RCC 7860 (cell line): ENCODE measurements at places on chromosomes 2 and 18.

GRCh38 chr18:58287353-58288274, 243.6 kb downstream of the NEDD4L start:
- DNase-seq, result no peak

- DNase-seq, result no peak
Observed at GRCh38 chr2:177445200-177445599, 52.6 kb downstream of the AGPS start.

- DNase-seq, result no peak
Observed at GRCh38 chr2:88639865-88640264, 12.6 kb upstream of the EIF2AK3 start.

DNA sequence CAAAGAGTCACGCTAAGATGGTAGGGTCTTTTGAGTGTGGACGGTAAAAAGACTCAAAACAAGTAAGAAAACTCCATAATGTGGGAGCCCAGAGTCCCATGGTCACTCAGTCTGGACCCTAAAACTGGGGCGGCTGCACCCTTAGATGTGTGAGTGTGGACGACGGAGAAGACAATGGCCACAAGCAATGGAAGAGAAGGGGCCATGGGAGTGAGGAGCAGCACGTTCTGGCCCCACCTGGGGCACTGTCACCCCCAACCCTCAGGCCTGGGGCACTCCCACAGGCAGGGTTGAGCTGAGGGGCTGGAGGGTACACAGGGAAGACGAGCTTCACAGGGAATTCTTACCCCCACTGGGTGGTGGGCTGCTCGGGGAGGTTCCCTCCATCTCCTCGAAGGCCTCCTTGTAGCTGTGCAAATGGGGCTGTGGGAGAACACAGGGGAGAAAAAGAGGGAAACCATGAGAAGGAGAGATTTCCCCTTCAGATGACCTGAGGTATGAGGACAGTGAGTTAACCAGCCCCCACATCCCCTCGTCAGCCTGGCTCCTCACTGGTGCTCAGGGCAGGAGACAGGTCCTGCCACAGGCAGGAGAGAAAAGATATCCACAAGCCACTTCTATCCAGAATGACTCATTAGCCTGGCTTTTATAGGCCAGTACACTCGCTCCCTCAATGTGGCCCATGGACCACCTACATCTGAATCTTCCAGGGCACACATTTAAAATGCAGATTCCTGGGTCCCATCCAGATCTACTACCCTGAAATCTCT, 167.9 kb downstream of the TNS1 start:
- DNase-seq, result no peak

DNA sequence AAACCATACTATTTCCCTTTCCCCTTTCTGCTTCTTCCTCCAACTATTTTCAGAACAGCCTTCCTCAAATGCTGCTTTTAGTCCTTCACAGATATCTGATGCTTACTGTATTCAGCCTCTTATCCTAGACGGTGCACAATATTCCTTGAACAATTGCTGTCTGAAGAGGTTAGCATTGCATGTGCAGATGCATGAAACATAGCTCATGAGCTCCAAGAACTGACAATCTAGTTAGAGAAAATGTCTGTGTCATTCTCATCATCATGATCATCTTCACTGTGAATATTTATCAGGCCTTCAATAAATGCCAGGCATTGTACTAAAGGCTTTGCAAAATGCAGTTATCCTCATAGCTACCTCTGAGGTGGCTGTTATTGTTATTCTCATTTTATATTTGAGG, 190.7 kb downstream of the DNER start:
- no peak for DNase-seq

DNA sequence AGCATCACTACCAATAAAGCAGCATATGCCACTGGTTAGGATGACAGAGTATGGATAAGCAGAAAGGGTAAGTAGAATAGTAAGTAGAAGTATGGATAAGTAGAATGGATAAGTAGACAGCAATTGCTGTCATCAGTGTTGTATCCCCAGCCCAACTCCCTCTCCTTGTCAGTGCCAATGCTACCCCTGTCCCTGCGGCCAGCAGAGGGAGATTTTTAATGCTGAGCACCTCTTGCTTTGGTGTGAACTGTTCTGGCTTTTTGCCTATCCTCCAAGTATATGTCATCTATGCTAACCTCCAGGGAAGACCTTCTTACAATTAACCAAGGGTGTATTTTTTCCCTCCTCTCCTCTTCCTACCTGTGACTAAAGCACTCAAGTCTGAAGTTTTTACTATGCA, 136.7 kb upstream of the SPHKAP start:
- no peak for DNase-seq

DNA sequence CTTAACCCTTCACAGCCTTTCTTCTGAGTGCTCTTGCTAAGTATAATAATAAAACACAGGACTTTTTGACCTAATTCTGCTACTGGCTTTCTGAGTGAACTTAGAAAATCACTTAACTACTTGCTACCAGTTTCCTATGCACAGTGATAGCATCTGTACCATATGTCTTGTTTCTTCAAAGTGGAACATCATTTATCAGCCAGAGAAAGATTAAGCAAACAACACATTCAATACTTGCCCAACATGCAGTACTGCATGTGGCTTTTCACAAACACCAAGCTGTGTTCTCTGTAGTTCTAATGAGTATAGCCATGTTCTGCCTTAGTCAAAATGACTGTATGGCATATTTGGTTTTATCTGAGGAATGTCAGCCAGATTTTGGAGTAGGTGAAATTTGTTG, 1286.6 kb upstream of the ZEB2 start:
- DNase-seq, result no peak

DNA sequence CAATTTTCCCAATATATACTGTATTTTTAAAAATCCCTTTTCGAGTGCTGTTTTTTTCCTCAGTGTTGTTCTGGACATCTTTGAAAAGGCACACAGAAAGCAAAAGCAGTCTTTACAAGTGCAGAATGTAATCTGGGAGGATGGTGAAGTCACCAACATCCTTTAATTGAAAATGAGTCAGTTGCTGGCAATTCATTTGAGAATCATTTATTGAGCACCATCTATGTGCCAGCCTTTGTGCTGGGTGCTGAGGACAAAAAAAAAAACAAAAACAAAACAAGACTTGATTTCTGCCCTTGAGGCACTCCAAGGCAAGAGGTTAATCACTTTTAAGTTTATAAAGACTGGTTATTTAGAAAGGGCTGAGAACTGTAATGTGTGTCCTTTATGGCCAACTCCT, 46.7 kb upstream of the ACVR1 start:
- no peak for DNase-seq

- no peak for DNase-seq
Observed at GRCh38 chr2:33729353-33729752, 130.3 kb upstream of the FAM98A start.

DNA sequence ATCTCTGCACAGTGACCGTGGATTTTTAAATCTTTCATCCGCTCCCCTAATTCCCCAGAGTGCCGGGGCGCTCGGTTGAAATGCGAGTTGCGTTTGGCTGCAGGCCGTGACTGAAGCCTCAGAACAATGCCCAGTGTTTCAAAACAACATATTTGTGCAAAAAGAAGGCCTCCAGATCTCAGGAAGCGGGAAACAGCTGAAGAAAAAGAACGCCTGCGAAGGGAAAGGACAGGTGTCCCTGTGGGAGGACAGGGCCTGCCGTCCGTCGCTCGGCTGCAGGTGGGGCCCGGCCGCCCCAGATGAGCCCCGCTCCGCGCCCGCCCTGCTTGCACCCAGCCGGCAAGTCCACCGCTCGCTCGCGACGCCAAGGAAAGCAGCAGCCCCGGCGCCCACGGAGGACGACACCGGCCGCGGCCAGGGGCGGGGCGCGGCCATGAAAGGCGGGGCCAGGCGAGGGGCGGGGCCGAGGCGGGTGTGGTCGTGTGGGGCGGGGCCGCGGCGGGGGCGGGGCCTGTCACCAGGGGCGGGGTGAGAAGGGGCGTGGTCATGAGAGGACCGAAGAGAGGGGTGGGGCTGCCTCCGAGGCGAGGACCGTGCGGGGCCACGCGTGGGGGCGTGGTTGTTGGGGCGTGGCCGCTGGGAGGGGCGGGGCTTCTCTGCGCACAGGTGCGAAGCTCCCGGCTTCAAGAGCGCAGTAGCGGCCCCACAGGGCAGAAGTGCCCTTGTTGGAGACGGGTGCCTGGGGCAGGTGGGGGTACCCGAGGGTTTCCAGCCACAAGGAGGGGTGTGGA, 17.6 kb upstream of the BOK start:
- no peak for DNase-seq

- no peak for DNase-seq
Observed at GRCh38 chr2:241726459-241726858, 8.0 kb upstream of the D2HGDH start.

DNA sequence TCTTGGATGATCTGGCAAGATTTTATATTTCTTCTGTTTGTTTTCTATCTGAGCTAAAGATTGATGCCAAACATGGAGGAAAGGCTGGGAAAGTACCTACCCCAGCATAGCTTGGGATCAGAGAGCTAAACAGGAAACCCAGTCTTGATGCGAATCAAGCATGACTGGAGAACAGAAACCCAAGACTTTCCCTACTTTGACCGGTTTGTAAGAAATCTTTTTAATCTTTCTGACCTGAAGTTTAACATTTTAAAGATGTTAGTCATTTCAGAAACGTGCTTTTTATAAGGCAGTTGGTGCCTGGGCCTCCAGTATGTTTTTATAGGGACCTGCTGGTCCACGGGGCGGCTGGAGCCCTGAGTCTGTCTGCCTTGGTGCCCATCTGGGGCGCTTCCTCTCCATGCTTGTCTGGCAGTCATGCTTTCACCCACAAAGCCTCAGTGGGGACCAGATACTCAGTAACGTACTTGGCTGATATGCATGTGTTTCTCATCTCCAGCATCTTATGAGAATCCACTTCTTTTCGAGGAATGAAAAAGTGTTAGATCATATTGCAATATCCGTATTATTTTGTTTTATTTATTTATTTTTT, 266.5 kb downstream of the PTGR3 start:
- DNase-seq, result peak; percentile 15

- DNase-seq, result peak; percentile 54
Observed at GRCh38 chr18:12639990-12640880, 17.7 kb downstream of the SPIRE1 start.

- no peak for DNase-seq
Observed at GRCh38 chr2:240230291-240230931, 90.0 kb upstream of the OTOS start.

- no peak for DNase-seq
Observed at GRCh38 chr18:67142604-67143003, 373.9 kb downstream of the DSEL start.

DNA sequence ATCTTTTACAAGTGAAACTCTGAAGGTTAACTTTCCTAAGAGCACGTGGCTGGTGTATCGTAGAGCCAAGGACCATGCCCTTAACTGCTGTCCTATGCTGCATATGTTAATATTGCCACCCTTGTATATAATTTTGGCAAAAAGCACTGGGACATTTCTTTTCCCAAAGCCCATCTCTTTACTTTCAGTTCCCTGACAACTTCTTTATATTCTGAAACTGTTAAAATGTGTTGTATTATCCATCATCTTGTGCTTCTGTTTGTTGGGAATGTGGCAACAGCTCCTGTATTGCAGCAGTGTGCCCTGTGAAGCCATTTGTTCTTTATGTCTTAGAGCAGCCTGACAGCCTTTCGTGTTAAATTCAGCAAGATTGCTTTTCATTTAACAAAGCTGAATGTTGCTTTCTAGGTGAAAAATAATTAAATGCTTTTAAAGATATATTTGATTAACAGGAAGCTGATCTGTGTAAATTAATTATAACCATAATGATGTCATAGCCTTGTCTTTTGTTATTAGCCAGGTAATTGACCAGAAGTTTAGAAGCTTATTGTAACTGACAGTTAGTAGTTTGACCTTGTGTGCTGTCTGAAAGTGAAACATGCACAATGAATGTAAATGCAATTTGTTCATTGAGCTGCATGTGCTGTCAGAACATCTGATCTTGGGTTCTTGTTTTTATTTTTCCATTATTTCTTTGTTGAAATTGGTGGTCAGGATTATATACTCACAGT, 9.7 kb downstream of the RHBDD1 start:
- no peak for DNase-seq

DNA sequence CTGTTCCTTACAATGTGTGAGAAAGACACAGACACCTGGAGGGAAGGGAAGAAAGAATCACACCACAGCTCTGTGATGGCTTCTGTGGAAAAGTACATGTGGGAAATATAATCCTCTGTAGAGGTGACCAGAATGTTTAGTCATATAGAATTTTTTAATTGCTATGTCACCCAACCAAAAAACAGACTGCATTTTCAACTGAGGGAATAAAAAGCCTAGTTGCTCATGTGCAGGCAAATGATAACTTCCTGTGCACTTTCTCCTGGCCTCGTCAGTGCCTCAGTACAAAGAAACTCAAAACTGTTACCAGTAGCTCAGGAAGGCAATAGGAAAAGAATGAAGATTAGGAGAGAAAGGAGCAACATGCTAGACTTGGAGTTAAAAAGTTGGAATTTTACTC, 326.8 kb downstream of the OSR1 start:
- no peak for DNase-seq

- no peak for DNase-seq
Observed at GRCh38 chr2:197191940-197192322, 118.6 kb downstream of the ANKRD44 start.

DNA sequence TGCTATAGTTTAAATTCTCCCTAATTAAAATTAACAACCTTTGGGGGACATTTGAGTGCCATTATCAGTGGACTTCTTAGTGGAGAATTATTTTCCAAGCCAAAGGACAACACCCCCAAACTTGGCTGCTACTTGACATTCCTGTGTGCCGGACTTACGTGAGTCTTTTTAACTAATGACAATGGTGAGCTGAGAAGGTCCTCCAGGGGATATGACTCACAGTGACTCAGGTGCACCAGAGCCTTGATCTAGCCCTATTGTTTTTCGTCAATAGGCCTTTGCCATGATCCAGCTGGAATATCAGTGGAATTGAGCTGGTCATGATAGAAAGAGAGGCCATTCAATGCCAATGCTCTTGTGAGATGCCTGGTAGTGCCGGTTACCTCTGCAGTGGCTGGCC, 118.1 kb upstream of the CXCR4 start:
- DNase-seq, result peak; percentile 37

DNA sequence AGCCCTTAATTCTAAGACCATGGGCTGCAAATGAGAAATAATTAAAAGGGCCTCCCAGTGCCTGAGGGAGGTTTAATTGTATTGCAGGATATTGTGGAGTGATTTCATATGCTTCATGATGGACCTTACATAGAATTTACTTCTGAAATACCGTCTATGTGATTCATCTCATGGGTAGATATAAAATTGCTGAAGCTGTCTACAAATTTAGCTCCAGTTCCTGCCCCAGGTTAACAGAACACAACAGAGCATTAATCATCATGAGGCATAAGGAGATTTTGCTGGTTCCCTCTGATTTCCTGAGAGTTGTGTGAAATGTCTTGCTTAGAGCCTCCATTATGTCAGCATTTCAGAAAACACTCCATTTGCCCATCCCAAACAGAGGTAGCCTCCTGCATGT, 770 bp downstream of the UPP2 start:
- DNase-seq, result no peak

GRCh38 chr2:109549016-109549590, 64.7 kb downstream of the SEPTIN10 start:
- no peak for DNase-seq

DNA sequence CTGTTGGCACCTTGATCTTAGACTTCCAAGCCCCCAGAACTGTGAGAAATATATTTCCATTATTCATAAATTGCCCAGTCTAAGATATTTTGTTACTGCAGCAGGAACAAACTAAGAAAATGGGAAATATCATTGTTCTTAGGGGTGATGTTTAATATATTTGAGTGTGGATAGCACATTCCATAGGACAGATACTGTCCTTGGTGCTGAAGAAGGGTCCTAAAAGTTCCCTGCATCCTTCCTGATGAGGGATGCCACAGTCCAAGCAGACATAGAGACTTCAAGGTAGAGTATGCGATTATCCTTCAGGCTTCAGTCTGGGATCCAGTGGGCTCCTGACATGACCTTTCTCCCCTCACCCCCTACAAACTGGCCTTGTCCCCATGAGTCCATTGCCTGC, 689.0 kb downstream of the TDRD15 start:
- DNase-seq, result no peak

- no peak for DNase-seq
Observed at GRCh38 chr18:55406451-55406991, 181.5 kb downstream of the TCF4 start.
